Suppressor macrophage (primary cell): ENCODE measurements at places on chromosomes 6 and 20.

DNA sequence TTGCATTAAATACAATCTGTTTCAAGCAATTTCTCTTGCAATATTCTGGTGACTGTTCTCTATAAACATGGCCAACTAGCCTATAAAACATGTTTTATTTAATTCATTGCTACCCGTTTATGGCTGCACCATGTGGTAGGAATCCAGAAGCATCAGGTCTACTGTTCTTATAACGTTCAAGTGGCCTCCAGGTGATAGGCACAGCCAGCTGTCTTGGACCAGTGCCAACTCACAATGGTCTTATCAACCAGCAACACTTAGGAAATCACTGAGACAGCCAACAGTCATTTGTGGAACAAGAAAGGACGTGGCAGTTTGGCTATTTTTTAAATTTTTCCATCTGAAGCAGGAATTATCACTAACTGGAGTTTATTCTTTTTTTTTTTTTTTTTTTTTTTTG lies 193.6 kb downstream of the NKAIN2 start:
- no peak for DNase-seq

GRCh38 chr6:28425944-28426541 lies 17.2 kb downstream of the ZSCAN23 start:
- no peak for DNase-seq

DNA sequence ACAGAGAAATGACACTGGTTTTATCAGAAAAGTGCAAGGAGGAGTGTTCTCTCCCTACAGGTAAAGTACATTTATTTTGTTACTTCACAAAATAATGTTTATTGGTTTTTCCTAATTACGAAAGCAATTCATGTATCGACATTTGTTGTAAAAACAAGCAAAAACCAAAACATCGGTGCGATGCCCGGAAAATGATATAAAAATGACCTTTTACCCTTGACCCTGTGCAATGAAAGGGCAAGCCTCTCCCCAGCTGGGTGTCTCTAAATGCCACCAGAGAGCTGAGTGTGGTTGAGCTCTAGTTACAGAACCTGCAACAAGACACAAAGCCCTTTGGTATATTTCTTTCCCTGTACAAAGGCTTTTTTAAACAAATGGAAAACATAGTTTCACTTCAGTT lies 65.4 kb downstream of the CD164 start:
- DNase-seq, result no peak

DNA sequence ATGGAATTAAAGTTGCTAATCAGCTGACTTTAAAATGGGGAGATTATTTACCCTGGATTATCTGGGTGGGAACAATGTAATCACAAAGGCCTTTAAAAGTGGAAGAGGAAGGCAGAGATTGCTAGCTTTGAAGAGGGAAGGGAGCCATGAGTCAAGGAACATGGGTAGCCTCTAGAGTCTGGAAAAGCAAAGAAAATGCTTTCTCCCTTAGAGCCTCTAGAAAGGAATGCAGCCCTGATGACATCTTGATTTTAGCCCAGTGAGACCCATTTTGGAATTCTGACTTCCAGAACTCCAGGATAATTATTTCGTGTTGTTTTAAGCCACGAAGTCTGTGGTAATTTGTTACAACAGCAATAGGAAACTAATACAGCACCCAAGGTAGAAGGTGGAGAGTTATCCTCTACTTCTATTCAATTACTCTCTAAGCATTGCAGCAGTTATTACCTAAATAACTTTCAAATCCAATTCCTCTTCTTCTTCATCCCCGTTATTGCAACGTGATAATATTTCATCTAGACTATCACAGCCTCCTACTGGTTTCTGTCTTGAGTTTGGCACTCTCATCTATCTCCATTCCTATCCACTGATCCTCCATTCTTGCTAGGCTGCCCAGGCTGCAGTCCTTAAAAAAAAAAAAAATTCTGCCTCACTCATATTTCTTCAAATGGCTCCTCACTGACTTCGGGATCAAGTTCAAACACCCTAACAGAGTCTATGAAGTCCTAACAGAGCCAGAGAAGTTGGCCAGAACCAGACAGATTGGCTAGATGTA lies 224.3 kb downstream of the BTBD9 start:
- DNase-seq, result no peak

GRCh38 chr6:151475653-151476523 lies 17.9 kb upstream of the CCDC170 start:
- DNase-seq, result peak; percentile 58

- DNase-seq, result peak; percentile 65
These were observed 31.4 kb downstream of the COL11A2 start for GRCh38 chr6:33160728-33161344.

GRCh38 chr6:138025528-138025978 lies 81.7 kb downstream of the PERP start:
- no peak for DNase-seq

DNA sequence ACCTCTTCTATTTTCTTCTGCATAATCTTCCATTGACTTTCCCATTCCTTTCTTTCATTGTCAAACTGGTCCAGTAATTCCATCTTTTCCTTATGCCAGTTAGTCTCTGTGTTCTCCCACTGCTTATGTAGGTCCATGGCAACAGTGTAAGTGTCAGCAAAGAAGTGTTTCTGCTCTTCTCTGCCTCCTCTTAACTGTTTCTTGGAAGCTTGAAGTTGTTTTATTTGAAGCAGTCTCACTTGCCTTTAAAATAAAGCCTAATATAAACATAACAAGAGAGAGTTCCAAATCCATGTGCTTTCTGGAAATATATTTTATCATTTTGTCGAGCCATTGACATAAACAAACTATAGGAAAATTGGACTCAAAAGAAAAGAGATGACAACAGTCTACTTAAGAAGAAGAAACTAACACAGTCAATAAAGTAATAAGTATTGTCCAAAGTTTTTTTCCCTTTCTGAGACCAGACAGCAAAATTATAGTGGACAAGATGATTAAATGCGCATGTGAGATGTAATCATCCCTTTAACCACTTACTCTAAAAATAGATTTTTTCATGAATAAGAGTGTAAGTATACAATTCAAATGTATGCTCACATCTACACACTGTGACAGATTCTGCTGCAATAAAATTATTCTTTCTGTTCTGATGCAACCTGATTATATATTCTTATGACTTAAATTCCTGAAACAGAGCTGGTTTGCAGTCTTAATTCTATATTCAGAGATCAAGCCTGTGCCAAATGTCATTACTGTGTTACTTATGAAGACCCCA lies 5.2 kb downstream of the KIAA0408 start:
- DNase-seq, result peak; percentile 31

- no peak for DNase-seq
These were observed 50.7 kb upstream of the COL10A1 start for GRCh38 chr6:116176596-116176995.

DNA sequence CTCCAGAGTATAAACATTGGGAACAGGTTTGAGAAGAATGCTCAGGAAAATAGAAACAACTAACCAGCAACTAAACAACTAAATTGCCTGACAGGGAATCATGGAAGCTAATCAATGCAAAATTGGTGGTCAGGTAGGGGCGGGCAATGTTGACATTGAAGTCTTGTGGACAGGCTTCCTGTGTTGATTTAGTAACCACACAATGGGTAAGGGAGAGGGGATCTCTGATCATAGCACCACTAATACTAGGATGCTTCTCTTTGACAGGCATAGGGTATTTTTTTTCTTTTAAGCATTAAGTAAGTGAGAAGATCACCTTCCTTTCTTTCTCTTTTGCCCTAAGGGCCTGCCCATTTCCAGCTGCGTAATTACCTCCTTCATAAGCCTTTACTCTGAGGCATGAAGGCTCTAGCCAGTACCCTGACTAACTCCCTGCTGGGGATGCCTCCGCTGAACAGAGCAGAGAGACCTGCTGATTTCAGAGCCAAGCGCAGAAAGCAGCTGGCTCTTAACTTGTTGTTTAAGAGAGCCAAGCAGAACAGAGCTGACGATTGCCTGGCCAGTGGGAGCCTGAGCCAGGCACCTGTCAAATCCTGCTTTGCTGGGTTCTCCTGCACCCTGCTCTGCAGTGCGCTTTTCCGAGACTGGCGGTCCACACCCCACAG lies 118.7 kb downstream of the BMP2 start:
- DNase-seq, result no peak
